Mammary epithelial cell (primary cell): ENCODE measurements at places on chromosomes 2 and 18. TPM values are rescaled to one million over a fixed set of nuclear protein-coding genes. Genes with fewer than 3 reads are reported as not detected.

GRCh38 chr2:62305421-62306176 is 109.7 kb downstream of the B3GNT2 start:
- no peak for DNase-seq

DNA sequence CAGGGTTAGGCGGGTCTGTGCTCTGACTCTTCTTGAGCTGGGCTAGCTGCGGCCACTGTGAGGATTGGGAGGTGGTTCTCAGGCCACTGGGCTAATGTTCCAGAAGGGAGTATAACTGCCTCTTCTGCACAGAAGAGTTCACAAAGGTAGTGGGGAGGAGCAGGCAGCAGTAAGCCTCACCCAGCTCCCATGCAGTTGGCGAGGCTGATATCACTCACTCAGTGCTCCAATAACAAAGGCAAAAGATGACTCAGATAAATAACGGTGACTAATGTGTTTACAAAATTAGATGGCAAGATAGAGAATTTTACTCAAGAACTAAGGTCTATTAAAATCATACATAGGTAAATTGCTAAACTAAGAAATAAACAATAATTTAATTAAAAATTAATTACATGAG is 174.2 kb upstream of the TMEM200C start:
- no peak for DNase-seq

DNA sequence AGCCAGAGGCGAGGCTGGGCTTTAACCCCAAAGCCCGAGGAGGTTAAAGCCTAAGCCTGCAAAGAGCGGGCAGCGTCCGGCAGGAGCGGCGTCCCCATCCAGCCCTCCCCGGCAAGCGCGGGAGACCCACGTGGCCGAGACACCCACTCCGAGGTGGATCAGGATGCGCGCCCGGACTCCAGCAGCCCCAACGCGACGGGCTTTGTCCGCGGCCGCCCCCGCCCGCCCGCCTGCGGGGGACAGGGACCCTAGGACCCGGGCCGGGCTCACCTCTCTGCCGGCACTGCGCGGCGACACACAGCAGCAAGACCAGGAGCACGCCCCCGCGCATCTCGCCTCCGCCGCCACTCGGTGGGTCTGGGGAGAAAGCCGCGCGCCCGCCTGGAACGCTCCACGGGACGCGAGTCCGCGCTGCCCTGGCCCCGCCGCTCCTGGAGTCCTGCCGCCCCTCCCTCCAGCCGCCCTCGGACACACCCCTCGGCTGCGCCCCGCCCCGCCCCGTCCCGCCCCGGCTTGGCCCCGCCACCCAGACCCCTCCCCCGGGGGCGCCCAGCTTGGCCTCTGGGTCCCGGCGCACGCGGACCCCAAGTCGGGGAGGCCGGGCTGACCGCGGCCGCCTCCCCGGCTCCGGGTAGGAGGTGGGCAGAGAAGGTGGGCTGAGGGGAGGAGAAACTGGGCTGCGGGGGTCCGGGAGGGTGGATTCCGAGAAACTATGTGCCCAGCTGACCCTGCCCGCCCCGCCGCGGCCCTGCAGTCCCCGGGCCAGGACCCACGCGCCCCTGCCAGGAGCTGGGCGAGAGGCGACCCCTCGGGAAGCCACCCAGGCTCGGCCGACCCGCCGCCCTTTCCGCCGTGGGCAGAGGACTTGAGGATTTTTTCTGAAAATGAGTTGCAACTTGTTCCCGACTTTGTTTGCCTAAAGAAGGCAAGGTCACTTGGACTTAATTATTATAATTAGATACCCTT is at the start of gene LAMA1:
Gene LAMA1 (minus strand): TSS at position 408 of the 966 bp plus-strand sequence. CDS start 77 bp downstream, at position 331.
- no peak for DNase-seq

DNA sequence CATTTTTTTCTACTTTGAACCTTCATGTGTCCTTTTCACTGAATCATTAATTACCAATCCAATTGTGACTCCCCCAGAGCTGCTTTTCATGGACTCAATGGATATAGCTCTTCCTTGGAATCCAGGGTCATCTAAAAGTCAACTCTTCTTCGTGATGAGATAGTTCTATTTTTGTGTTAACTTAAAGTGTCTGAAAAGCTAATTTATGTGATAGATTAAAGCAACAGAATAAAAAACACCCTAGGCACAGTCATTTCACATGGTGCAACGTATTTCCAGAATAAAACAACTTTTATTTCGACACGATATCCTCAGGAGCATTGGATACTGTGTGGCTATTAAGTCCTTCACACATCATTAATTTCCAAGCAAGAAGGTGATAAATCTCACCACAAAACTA is 250.6 kb upstream of the SPHKAP start:
- no peak for DNase-seq

DNA sequence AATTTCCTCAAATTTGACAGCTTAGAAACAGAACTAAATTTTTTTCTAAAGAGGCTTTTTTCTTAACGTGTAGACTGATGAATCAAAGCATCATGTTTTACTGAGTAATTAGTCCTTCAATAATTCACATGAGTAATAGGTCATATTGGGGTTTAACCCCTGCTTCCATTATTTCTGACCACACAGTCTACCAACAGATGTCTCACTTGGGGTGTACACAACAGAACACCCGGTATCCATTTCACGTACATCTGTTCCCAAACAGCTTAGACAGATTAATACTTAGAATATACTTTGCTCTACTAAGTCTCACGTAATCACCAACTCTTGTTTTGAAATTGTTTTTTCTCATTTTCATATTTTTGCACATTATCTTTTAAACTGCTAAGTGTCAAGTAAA is 14.8 kb downstream of the CERKL start:
- peak; percentile 9 for DNase-seq

GRCh38 chr2:129469389-129469788 is 510.1 kb upstream of the RAB6C start:
- no peak for DNase-seq

- peak; percentile 57 for DNase-seq
Observed at GRCh38 chr2:72915907-72916742, 1.2 kb upstream of the EMX1 start.

DNA sequence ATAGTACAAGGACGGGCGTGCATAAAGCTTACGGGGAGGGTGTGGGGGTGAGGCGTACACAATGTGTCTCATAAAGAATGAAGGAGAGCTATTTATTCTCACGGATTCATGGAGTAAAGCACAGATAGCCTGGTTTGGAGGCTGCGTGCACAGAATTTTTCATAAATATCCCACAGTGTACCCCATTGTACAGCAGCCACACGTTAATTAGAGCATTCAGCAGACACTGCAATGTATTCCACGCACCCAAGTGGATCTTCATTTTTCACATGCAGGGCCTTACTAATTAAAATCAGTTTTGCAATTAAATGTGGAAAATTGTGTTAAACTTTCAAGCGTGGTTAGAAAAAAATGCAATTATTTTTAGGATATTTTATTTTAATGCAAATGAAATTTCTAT is 227.7 kb upstream of the PXDN start:
- no peak for DNase-seq

DNA sequence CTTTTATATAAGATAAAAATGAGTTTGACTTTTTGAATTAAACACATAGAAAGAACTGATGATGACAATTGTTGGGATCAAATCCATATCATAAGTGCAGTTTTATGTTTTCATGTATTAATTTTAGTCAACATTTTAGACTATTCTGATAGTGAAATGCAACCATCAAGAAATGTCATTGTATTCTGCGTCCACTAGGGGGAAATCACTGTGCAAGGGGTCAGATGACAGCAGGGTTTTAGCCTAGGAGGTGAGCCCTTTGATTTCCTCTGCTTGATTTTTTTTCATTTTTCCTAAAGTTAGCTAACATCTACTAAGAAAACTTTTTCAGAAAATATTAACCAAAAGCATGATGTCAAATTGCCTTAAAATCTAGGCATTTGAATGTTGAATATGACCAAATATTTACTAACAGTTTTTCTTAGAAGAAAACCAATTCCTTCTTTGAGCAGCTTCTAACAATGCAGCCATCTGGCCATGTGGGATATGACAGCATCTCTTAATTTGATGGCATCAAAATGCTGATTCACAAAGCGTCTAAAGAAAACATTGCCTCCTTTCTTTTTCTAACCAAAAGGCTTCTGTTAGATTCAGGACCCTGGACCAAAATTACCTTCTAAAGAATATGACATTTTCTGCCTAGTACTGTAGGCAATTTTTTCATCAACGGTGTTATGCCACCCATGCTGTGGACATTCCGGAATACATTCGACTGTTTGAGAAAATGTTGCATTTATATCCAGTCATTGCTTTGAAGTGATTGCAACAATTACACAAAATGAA is 141.5 kb downstream of the SPHKAP start:
- DNase-seq: peak; percentile 11

DNA sequence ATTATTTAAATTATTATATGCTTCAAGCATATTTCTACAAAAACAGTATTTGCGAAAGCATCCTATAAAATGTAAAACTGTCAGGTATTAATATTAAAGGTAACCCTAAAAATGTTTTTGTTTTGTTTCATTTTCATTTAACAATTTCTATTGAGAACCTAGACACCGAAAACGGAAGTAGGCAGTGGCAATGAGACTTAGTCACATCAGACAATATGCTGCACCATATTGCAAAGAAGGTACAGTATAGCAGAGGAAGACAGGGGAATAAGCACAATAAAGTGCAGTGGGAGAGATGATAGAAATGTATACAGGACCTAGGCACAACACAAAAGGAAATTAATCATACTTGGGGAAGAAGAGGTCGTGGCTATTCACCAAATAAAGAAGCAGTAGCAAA is 12.2 kb downstream of the SCN1A start:
- no peak for DNase-seq

GRCh38 chr18:41758534-41758933 is 196.5 kb upstream of the PIK3C3 start:
- no peak for DNase-seq

DNA sequence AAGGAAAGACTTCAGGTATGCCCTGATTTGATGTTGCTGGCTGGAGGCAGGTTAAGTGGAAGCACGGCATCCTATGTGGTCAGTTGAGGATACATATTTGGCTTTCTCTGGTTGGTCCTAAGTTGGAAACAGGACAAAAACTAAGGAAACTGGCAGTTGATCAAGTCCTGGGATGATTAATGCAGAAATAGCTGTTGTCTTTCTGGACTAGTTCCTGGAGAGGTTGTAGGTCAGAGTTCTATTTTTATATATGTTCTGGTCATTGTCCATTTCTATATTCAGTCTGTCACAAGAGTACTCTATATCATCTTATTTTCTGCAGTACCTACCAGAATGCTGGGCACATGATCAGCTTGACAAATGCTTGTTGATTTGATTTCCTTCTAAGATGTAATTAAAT is 4.0 kb upstream of the SLC35F5 start:
- DNase-seq: no peak

GRCh38 chr2:45724335-45724734 is 72.9 kb downstream of the PRKCE start:
- DNase-seq: no peak

Gene TMEM17
- 3.1 and 3.9 TPM in 2 replicates for total RNA-seq

Gene LIPG
- total RNA-seq: 72.5 and 78.8 TPM in 2 replicates

Gene CRIM1
- 387 TPM for total RNA-seq

Gene DUSP2
- total RNA-seq: 1.8 and 2.0 TPM in 2 replicates

Gene DNER
- total RNA-seq: 0.17 TPM

Gene DQX1
- 0.83 TPM for total RNA-seq

Gene VSNL1
- total RNA-seq: 15.7 TPM

Gene MAIP1
- 19.0 and 20.4 TPM in 2 replicates for total RNA-seq
